ENCODE measurements at places on chromosomes 3 and 15.

- no peak for DNase-seq
Observed at GRCh38 chr3:14716591-14716990, 41.6 kb downstream of the C3orf20 start.

DNA sequence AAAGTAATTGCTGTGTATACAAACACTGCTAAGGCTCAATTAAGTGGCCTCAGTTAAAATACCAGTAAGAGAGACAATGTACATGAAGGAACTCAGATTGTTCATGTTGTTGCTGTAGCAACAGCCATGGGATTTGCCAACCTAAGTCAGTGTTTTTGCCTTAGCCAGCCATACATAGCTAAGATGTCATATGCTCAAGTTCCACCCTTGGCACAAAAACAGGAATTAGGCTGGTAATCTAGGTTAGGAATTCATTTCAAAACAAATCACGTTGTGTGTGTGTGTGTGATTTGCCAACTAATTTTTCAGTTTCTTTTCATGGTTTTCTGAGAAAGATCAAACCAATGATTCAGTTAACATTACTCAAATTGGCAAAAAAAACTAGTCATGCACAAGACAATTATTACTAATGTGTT, 143.7 kb upstream of the KCNMB2 start:
- peak; percentile 90 for DNase-seq

- DNase-seq = no peak
Observed at GRCh38 chr15:55035749-55036148, 161.0 kb downstream of the RSL24D1 start.

- DNase-seq = no peak
Observed at GRCh38 chr3:195269375-195270078, 1.4 kb downstream of the XXYLT1 start.

- no peak for DNase-seq
Observed at GRCh38 chr3:186719945-186720739, 3.0 kb downstream of the KNG1 start.

- peak; percentile 65 for DNase-seq
Observed at GRCh38 chr15:40594429-40594836, 384 bp downstream of the KNL1 start.

DNA sequence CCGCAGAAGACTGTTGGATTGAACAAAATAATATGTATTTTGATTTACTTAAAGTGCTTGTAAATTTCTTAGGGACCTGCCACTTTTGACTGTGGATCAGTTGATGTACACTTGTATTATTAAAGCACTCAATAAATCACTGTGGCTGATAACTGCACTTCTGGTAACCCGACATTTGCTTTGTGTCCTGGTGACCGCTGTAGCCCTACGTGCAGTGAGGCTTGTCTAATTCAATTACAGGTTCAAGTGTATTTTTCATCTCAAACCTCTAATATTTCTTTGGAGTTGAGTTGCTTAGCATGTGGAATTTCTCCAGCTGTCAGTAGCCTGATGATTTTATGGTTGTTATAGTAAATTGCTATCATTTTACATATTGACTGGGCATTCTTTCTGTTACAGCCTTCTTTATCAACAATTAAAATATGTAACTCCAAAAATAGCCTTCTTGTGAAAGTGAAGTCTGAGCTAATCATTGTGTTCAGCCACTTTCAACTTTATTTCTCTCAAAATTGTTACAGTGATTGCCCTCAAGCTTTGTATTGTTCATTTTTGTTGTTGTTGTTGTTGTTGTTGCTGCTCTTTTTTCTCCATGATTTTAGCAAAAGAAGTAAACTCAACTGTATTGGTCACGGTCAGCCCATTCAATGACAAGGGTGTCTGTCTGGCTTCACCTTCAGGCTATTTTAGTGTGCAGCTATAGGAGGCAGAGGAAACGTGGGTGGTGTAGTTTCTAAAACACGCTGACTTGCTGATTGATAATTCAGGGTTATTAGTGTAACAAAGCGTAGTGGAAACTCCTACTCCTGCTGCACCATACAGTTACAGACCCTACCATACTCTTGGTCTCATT, 215.1 kb upstream of the UBE2E1 start:
- DNase-seq = no peak

- no peak for DNase-seq
Observed at GRCh38 chr3:192904632-192905289, 12.9 kb downstream of the MB21D2 start.

DNA sequence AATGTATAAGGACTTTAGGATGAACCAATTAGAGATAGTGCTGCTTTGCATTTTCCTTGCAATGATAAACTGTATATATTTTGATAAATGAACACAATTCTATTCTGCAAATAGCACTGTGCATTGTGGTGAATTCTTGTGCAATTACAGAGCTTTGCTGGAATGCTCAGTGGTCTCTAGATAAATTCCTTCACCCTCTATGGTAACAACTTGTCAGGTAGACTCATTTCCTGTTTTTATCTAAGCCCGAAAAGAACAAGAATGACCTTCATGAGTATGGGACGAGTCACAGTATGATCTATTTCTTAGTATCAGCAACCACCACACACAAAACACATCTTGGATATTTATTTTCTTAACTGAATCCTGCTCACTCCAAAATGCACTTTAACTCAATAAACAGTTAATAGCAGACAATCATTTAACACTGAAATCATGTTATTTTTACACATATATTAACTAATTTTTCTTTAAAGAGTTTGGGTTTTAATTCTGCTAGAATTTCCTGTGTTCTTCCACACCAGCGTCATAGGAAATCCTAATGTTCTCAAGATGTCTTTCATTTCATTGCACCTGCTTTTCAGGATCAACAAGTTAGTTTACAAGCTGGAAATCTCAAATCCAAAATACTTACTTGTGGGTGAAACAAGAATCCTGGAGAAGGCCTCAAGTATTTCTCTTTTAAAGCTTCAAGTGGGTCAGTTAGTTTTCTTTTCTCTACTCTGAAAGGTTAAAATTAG, 551.2 kb downstream of the MECOM start:
- peak; percentile 70 for DNase-seq

DNA sequence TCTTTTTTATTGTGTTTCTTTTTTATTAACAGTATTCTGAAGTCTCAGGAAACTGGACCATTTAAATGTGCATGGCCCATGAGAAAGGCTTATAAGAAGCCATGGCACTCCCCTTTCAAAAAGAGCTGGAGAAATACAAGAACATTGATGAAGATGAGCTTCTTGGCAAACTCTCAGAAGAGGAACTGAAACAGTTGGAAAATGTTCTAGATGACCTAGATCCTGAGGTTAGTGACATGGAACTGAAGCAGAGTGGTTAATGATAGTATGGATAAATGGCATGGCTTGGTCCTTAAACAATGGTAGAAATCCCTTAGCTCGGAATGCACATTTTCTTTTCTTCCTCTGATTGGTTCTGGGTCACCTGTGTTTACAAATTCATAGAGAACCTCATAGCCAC, 14.9 kb downstream of the TMOD2 start:
- no peak for DNase-seq

DNA sequence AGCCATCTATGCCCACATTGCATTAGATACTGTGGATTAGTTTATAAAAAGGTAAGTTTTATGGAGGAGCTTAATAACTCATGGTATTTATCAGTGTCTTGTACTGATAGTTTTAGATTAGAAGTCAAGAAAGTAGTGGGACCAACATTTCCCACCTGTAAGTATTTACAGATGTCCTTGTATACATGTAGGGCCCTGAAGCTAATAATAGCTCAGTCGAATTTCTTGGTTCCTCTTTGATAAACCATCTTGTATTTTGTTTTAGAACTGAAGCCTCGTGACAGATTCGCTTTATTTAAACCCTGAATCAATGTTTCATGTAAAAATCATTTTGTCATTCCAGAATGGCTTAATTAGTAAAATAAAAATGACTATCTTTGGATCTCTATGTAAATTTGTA, 73.4 kb downstream of the CRYBG3 start:
- no peak for DNase-seq

DNA sequence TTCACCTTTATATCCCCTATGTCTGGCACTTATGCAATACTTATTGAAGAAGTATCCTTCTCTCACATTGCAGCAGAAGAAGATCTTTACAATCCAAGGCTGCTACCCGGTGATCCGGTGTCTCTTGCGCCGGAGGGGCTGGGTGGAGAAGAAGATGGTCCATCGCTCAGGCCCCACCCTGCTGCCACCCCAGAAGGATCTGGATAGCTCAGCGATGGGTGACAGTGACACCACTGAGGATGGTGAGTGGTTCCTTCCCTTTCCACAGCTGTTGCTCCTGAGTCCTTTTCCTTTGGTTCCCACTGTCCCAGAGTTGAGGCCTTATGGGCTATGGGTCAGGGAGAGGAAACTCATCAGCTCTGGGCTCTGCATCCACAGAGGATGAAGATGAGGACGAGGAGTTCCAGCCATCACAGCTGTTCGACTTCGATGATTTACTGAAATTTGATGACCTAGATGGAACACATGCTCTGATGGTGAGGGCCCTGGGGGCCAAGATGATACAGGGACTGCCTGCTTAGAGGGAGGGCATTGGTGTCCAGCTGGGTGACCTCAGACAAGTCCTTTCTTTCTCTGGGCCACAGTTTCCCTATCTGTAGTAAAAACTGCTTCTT, 2.9 kb downstream of the TTLL3 start:
- no peak for DNase-seq

DNA sequence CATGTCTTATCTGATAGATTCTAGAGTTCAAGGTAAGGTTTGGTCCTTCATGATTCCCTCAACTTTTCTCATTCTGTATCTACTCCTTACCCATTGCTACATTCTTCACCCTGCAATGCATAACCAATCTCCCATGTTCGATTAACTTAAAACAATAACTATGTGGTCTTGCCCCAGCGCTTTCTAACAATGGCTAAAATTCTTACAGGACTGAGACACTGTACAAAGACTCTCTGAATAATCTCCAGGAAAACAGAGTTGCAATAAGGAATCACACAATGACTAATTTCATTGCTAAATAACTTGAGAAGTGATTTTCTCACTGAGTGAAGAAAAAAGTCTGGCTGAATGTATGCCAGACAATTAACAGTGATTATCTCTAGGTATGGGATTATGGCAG, 69.6 kb upstream of the FAM174B start:
- no peak for DNase-seq

GRCh38 chr3:114451051-114451451, 157.2 kb downstream of the TIGIT start:
- no peak for DNase-seq

DNA sequence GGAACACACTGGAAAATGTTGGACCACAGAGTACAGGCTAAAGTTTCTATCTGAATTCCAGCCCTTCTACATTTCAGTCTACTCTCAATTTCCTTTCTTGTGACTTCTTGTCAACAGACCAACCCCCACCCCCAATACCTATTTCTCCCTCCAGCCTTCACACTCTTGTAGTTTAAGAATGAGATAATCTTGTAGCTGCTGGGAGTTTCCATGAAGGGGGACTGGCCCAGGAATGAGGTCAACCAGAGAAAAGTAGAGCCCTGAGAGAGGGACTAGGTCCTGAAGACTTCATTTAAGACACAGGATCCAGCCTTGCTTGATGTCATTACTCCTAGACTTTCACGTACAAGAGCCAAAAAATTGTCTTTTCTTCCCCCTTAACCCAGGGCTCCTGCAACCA, 29.5 kb upstream of the FAM107A start:
- no peak for DNase-seq

GRCh38 chr3:29594261-29594660, 313.4 kb downstream of the RBMS3 start:
- DNase-seq = peak; percentile 27

DNA sequence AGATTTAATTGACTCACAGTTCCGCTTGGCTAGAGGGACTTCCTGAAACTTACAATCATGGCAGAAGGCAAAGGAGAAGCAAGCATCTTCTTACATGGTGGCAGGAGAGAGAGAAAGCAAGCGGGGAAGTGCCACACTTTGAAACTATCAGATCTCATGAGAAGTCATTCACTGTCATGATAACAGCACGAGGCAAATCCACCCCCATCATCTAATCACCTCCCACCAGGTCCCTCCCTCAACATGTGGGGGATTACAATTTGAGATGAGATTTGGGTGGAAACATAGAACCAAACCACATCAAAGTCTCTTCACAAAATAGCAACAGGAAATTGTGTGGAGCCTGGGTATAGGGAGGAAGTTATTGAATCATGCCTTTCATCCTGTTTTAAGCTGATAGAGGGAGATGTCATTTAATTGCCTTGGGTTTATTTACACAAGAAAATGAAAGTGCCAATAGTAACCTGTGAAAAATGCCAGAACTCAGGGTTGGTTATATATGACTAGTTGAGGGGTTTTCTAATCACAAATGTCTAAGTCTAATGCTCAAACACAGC, 624.8 kb upstream of the LMCD1 start:
- no peak for DNase-seq

- no peak for DNase-seq
Observed at GRCh38 chr3:195085356-195086130, 185.4 kb downstream of the XXYLT1 start.

GRCh38 chr15:83012636-83013035, 1.2 kb upstream of the C15orf40 start:
- DNase-seq = no peak

GRCh38 chr3:11559816-11560633, 83.7 kb downstream of the VGLL4 start:
- DNase-seq = no peak

DNA sequence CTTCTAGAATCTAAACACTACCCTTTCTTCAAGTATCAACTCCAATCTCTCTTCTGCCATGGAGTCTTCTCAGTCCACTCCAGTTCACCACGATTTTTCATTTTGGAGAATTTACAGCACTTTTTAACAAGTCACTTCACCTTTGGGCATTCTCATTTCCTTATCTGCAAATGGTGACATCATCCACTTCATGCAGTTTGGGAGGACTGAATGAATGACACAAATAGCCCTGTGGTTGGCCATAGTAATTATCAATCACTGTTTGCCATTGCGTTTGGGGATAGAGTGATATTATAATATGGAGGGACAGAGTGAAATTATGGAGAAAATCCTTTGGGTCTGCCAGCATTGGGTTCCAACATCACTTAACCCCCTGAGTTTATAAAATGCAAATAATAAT, 38.0 kb upstream of the TM4SF1 start:
- no peak for DNase-seq

GRCh38 chr3:135081856-135082434, 286.9 kb downstream of the EPHB1 start:
- DNase-seq = no peak

- DNase-seq = no peak
Observed at GRCh38 chr15:101324524-101325177, 29.6 kb upstream of the SNRPA1 start.

GRCh38 chr15:42914728-42915497, 5.7 kb downstream of the TTBK2 start:
- DNase-seq = no peak

DNA sequence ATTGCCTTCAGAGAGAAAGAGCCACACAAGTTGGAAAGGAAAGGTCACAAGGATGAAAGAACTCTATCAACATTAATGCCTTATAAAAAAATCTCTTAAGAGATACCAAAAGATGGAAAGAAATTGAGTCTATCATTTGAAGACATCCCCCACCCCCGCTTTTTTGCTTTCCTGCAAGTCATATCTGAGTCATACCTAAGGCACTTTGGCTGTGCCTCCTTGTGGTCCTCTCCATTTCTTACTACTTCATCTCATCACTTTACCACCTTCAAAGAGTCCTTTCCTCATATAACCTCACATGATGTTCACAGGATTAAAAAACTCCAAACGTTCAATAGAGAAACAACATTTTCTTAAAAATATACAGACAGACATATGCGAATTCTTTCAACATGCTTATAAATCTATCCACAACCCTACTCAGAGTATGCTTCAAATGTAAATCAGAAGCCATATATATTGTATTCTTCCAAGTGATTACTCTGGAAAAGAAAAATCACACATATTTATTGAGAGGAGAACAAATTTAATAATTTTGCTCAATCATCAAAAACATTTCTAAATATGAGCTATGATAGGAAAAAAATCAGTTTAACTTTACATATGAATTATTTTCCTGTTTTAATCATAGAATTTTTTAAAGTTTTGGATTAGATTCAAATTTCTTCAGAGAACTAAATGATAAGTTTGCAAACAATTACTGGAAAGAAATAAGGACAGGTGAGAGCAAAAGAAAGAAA, 1003.9 kb upstream of the CFAP20DC start:
- no peak for DNase-seq
